ENCODE measurements at places on chromosomes 3 and 15.

GRCh38 chr15:48103647-48104046 is 17.1 kb upstream of the SLC24A5 start:
- DNase-seq, result no peak

- DNase-seq, result no peak
Observed at GRCh38 chr3:77042882-77043281, 3.0 kb downstream of the ROBO2 start.

GRCh38 chr3:182242489-182242942 is 530.8 kb downstream of the SOX2 start:
- DNase-seq, result no peak

DNA sequence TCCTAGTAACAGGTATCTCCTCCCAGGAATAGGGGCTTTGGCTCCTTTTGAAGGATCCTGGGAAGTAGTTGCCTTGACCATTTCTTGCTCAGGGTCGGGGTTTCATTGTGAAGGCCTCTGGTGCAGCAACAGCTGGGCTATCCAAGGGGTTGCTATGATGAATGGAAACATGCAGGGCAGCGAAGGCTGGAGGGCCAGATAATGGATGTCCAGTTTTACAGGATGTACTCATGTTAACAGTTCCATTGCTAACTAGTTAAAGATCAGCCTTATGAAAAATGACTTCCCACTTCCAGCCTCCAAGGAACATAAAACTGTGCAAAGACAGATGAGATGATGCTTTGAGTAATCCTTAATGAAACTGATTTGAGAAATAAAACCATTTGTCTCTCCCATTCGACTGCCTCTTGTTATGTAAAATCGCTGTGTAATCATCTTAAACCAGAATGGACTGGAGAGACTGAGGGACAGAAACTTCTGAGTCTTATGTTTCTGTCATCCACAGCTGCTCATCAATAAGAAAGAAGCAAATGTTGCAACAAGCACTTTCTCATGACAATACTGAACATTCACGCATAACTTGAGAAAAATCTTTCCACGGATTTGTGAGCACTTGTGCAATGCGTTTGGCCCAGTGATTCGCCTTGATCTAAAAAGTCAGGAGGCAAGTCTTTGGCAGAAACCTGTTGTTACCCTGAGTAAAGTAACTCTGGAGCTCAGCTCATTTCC is 473.5 kb upstream of the RGMA start:
- DNase-seq, result no peak

GRCh38 chr3:63192248-63192647 is 85.9 kb upstream of the SYNPR start:
- no peak for DNase-seq

DNA sequence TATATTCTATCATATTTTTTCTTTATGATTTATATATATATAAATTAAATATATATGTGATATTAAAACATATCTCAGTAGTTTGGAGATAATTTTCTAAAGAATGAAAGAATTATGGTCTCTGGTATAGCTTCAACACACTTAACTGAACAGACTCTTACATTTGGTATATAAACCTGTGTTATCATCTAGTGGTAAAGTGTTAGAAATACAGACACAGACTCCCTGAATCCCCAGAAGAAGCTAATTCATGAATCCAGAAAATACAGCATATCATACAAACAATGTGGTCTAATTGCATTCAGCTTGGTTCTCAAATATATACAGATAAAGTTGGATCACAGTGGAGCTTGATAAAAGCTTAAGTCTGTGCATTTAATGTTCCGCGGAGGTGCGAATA is 1100.4 kb downstream of the ROBO2 start:
- DNase-seq, result no peak

DNA sequence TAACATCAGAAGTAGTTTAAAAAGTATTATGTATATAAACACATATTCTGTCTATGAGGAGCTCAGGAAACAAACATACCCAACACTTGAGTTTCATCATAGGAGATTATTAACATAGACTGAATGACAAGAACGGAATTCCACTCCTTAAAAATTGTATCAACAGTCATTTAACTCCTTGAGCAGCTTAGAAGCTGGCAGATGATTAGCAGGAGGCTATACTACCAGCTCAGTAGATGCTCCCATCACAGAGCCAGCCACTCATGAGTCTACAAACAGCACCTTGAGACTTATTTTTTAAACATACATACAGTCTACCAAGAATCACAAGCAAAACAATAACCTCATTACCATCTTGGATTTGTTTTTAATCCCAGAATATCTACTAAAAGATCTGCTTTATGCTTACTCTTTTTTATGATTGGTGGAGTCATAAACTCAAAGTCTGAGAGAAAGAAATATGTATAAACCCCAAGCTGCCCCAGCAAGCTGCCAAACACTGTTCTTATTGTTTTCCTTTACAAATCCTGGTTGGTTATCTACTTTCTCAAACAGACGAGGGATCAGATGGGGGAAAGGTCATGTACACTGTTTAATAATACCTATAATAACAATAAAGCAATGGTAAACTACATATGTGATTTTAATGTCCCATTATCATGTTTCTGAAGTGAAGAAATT is 59.5 kb downstream of the CBLB start:
- no peak for DNase-seq

GRCh38 chr3:73576999-73577461 is 47.7 kb downstream of the PDZRN3 start:
- no peak for DNase-seq

DNA sequence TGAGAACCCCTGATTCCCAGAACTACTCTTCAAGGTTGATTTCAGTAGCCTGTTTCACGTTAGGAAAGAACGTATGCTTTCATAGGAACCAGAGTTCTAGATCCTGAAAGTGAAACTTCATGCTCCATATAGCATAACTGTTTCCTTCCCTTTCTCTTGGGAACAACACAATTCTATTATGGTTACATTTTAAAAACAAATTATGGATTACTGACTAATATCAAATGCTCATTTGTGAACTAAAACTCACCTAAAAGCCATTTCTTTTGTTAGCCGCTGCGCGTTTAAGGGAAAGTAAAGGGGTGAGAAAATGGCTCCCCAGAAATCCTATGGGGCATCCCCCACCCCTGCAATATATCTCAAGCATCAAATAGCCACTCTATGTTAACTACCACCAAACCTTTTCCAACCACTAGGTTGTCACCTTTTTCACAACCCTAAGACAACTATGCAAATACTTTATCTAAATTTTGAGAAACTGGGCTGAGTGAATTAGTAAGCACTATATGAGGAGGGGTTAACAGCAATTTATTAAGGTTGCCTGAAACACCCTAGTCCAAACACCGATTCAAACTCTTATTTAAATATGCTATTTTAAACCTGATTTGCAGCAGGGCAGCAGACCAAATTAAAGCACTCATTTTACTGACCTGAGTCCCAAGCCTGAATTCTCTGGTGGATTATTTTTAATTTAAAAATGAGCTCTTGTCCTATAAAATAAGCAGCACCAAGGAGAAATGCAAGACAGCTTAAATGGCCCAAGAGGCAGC is 2.4 kb downstream of the SIAH2 start:
- DNase-seq, result no peak

- no peak for DNase-seq
Observed at GRCh38 chr3:160577556-160578195, 12.3 kb upstream of the KPNA4 start.

GRCh38 chr15:56168394-56168793 is 75.3 kb downstream of the RFX7 start:
- no peak for DNase-seq

- no peak for DNase-seq
Observed at GRCh38 chr15:33001926-33002325, 192.6 kb downstream of the FMN1 start.

- DNase-seq, result no peak
Observed at GRCh38 chr3:72041511-72041910, 256.6 kb upstream of the PROK2 start.

DNA sequence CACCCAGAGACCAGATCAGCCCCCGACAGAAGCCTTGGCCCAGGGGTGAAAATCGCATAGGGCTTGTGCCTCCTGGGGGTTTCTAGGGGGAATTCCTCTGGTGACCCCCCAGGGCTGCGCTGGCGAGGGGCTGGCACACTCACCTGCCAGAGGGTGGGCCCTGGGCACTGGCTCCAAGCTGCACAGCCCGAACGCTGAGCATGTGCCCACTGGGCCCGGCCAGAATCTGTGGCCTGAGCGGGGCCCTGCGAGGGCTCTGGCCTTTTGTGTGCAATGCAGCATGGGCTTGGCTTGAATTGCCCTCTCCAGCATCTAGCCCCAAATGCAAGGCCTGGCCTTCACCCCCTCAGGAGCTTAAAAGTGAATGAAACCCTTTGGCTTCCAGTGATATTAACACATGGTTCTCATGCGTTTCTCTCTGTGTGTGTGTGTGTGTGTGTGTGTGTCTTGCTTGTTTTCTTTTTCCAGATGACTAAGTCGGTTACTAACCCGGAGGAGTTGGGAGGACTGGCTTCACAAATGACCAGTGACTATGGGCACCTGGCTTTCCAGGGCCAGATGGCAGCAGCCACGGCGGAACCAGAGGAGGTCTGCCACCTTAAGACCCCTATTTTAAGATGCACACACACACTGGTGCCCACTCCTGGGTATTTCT is 259.1 kb upstream of the TPM1 start:
- peak; percentile 73 for DNase-seq

GRCh38 chr3:27594096-27594690 is 110.0 kb upstream of the SLC4A7 start:
- DNase-seq, result no peak

DNA sequence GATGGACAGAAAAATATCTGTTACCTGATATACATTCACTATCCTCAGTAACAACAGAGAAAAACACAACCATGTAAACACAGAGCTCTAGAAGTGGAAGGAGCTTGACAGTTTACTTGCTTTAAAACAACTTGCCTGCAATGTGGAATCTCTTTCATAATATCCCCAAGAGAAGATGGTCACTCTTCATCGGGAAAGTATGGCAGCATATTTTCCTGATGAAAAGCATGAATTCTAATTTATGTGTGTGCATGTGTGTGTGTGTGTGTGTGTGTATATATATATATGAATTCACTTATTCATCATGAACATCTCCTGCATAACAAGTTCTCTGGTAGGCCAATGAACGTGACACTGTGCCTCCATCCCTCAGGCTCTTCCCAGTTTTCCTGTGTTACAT is 81.2 kb downstream of the EFL1 start:
- no peak for DNase-seq

- DNase-seq, result no peak
Observed at GRCh38 chr15:35465783-35466182, 80.2 kb downstream of the DPH6 start.

DNA sequence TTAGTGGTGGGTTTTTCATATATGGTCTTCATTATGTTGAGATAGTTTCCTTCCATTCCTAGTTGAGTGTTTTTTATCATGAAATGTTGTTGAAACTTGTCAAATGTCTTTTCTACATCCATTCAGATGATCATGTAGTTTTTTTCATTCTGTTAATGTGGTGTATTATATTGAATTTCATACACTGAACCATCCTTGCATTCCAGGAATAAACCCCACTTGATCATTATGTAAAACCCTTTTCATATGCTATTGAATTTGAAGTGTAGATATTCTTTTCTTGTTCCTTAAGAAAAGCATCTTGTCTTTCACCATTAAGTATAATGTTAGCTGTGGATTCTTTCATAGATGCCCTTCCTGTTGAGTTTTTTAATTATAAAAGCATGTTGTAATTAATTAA is 42.9 kb downstream of the PIAS1 start:
- no peak for DNase-seq

DNA sequence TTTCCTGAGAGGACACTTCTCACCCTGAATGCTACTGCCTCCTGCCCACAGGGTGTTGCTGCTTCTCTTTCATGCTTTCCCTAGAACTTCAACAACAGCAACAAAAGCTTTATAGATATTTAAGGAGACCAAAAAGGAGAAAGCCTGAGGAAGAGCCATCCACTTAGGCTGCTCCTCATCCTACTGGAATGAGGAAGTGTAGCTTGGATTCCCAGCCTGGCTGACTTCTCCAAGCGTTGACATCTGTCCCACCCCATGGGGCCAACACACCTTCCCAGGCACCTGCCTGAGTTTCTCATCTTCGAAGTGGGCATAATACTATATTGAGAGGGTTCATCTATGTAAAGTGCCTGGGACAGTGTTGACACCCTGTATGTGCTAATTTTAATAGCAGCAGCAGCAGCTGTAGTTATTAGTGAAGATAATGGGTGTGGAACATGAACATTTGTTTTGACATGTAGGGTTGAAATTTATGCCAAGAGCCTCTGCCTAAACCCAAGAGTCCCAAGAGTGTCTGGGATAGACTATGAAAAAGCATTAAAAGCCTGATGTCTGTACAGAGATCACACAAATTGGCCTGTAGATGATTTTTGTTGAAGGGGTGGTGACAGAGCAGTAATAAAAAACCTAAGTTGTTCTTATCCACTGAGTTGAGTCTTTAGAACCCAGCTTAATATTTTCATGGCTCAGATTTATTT is 96.5 kb upstream of the PIAS1 start:
- no peak for DNase-seq

DNA sequence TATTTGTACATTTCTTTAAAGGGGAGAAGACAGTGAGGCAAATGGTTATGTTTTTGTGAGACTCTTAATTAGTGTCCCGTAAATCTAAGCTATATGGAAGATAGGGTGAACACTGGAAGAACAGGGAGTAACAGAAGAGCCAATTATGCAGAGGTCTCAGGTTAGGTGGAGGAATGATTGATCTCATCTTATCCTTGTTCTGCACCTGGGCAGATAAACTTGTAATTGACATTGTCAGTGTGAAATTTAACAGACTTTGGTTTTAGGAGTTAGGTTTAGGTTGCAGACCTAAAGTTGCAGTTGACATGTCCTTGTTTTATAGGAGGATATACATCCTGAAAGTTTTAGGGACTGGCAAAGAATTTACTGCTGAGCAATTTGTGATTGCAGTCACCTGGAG is 3.1 kb upstream of the TWF2 start:
- no peak for DNase-seq

DNA sequence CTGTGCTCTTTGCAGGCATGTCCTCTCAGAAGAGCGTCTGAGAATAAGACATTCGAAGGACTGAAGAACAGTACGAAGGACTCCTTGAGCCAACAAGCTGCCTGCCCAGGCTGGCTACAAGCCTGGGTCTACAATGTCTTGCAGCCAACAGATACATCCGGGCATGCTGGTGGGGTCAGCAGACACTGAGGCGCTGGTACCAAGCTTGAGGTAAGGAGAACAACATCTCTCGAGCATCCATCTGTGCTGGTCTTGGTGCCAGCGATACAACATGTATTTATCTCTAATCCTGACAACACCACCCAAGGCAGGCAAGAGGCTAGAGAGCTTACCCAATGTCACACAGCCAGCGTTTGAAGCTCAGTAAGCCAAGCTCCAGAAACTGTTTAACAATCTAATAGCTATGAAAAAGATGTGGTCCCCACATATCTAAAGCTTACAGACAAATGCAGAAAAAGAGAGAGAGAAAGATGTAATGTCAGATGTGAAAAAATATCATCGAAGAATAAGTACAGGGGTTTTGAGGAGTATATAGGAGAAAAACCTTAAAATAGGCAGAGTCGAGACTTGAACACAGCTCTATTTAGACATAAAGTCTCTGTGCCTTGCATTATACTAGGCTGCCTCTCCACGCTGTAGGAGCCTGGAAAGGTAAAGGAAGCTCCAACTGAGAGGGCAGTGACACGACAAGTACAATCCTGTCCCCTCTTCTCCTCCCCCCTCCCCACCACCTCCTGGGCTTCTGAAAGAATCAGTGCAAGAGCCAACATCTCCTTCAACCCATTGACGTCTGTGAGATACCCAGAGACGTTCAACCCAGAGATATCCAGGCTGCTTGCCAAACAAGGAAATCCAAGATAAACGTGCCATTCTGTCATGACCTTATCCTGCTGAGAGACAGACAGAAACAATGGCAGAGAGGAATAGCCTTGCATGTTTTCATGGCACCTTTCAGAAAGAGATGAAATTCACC is 39.4 kb downstream of the WWTR1 start:
- no peak for DNase-seq

Data from RCC 7860 (cell line).